Muscle of arm (tissue), 14 donors: ENCODE measurements at places on chromosomes 2 and 18. TPM values are rescaled to one million over a fixed set of nuclear protein-coding genes. Genes with fewer than 3 reads are reported as not detected.
A peak's percentile ranks its signal among the peaks of the same experiment; 100 is the strongest.

VRK2 gene
- 17.1 TPM for polyA plus RNA-seq

CNTNAP5 gene
- polyA plus RNA-seq = 0.14 TPM

MYO3B gene
- not detected for polyA plus RNA-seq

EHD3 gene
- 5.1 TPM for polyA plus RNA-seq

STARD7 gene
- polyA plus RNA-seq = 131 TPM

KIF1A gene
- polyA plus RNA-seq = 11.5 TPM

GPR39 gene
- polyA plus RNA-seq = not detected

MFSD2B gene
- polyA plus RNA-seq = 2.6 TPM

- no peak for DNase-seq
These were observed 115.8 kb upstream of the PDE1A start for GRCh38 chr2:182542501-182543258.

DNA sequence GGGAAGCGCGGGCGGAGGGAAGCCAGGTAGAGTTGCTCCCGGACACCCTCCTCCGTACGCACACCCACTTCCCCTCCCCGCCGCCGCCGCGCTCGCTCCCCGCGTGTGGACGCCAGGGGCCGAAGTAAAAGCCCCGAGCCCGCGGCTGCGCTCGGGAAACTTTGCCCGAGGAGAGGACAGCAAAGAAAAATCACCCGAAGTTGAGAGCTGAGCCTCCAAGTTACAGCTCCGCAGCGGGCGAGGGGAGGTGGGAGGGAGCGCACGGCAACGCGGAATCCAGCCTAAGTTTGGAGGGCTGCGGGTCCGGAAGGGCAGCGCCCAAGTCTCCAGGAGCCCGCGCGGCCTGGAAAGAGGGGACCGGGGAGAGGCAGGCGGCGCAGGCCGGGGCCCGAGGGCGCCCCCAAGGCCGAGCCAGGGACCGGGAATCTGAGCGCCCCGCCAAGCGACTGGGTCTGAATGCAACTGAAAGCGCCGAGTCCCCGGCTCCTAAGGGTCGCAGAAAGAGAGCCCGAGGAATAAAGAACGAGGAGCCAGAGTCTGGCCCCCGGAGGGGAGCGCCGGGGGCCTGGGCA lies 706 bp upstream of the BCL11A start:
- no peak for DNase-seq

GRCh38 chr2:95552911-95553310 lies 38.9 kb upstream of the TRIM43 start:
- no peak for DNase-seq

DNA sequence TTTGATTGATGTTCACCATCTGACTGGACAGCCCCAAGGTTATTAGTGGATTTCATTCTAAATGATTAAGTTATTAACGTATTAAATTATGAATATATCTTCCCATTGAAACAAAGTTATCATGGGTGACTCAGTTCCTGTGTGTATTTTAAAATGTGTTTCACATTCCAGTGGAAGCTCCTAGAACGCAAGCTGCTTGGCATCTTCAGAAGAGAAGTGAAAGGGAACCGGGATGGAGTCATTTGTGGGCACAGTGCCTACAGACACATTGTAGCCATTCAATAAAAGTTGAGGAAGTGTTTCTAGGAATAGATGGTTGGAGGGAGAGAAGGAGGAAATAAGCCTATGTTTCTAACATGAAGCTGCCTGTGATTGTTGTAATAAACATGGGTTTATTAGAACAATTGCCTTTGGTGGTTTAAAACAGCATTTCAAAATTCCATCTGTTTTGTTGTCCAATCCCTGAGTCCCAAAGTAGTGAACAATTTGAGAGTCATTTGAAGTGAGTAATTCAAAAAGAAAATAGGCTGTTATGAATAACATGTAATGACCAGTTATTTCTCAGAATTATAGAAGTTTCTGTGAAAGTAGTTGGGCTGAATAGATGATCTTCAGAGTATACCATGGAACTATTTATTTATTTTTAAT lies 143.5 kb downstream of the PKP4 start:
- DNase-seq = peak; percentile 31

DNA sequence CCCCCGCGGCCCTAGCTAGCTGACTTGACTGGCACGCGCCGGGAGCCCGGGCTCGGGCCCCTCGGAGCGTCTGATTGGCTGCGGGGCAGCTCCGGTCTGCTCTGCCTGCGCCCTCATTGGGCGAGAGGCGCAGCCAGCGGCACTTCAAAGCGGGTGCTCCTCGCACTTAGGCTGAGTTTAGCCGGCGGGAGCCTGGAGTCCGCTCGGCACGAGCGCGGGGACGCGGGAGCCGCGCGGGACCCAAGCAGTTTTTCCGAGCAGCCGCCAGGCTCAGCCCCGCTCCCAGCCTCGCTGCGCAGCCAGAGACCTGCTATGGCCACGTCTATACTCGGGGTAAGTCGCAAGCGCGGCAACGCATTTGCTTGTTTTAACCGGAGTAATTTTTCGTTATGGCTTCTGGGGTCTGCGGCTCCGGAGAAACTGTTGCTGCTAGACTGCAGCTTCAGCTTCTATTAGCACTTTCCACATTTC lies at the start of gene SP9:
Gene SP9 (plus strand): TSS at position 174 of the 471 bp plus-strand sequence. CDS start 139 bp downstream, at position 313.
- no peak for DNase-seq

DNA sequence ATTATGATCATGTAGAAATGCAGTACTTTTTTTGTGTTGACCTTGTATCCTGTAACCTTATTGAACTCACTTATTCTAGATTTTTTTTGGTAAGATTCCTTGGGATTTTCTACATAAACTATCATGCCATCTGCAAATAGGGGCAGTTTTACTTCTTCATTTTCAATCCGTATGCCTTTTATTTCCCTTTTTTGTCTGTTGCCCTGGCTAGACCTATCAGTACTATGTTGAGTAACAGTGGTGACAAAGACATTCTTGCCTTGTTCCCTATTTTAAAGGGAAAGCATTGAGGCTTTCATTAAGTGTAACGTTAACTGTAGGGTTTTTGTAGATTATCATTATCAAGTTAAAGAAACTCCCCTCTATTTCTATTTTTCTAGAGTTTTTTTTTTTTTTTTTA lies 92.3 kb downstream of the LYPD1 start:
- no peak for DNase-seq

GRCh38 chr2:25341753-25342371 lies at the start of gene DNMT3A:
Gene DNMT3A, minus strand, starts transcription at chr2:25341925. Its CDS starts 27,941 bp downstream, at chr2:25313984.
- DNase-seq = peak; percentile 80

GRCh38 chr2:68420254-68420910 lies 46.7 kb downstream of the FBXO48 start:
- no peak for DNase-seq

DNA sequence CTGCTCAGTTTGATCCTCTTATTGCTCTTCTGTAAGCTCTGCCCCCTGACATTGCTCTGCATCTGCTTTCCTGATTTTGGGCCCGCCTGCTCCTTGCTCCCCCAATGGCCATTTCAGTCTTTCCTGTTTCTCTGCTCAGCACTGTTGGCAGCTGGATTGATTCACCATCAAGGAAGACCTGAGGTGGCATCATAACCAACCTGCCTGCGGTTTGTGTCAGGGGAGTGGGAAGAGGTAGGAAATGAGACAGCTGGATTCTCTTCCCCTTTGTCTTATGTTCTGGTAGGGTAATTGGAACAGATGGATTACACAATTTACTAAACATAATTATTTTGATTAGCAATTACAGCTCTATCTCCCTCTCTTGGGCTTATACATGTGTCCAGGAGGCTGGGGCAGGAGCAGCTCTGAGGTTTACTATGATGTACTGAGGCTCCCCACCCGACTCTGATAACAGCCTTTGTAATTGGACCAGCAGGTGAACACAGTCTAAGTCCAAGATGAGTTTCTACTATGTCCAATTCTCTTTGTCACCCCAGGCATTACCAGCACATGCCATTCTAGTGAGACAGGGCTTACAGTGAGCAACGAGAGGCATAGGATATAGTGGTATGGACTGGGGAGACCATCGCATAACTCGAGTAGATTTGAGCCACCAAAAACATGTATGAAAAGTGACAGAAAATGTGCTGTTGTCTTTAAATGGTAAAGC lies 151.8 kb upstream of the MMADHC start:
- no peak for DNase-seq

GRCh38 chr2:235854276-235854675 lies 313.9 kb downstream of the GBX2 start:
- DNase-seq = no peak

- no peak for DNase-seq
These were observed 85.8 kb downstream of the PLA2R1 start for GRCh38 chr2:159976527-159977160.

- DNase-seq = no peak
These were observed 997.4 kb upstream of the GYPC start for GRCh38 chr2:125658583-125658982.

GRCh38 chr2:55776479-55776878 lies 82.8 kb upstream of the PNPT1 start:
- no peak for DNase-seq

DNA sequence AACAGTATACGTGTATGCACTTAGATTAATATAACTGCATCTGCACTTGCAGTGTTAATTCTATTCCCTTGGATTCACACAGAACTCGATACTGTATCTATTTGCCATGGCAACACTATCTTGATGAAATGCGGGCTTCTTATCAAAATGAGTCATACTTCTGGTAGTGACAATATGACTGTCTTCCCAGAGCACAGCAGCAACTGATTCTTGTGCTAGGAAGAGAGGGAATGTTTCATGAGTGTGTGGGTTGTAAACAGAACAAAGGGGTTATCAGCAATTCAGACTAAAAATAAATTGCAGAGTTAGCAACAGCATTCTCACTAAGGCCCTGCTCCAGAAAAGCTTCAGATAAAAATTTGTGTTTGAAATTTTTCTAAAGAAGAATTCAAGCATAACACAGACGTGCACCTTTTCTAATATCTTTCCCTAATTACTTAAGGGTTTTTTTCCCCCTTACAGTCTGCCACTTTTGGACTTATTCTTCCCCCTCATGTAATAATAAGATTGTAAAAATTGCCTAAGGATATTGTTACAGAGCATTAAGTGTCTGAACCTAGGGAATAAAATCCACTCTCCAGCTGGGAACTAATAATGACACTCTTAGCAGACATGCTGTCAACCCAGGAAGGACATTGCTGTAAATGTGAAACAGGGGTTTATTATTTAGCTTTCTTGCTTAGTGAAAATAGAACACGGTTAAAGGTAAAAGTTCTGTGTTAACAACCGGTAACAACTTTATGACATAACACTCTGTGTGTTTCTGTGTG lies 99.9 kb upstream of the SLC38A11 start:
- no peak for DNase-seq

GRCh38 chr2:40543381-40543780 lies 91.5 kb upstream of the SLC8A1 start:
- DNase-seq = no peak

DNA sequence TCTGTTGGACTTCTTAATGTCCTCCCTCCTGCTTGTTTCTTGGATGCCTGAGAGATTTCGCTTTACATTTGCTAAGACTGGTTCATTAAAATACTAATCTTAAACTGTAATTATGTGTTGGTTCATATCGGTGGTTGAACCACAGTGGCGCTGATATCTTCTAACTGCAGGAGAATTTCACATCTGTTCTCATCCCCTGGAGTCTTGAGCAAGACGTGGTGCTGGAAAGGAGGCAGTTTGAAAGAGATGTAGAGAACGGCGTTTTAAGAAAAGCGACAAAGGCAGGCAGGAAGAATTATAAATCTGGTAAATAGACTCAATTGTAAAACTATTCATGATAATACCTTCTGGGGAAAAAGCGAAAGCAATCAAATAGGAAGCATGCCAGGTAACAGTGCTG lies 79.5 kb downstream of the NXPH2 start:
- no peak for DNase-seq

- DNase-seq = peak; percentile 13
These were observed 25.4 kb downstream of the WDR75 start for GRCh38 chr2:189466656-189467055.

GRCh38 chr2:108907822-108908712 lies 81.0 kb downstream of the EDAR start:
- no peak for DNase-seq
